ENCODE measurements at places on chromosomes 5 and 9. TPM values are rescaled to one million over a fixed set of nuclear protein-coding genes. Genes with fewer than 3 reads are reported as not detected.

The MSMP gene
- total RNA-seq = not detected

The PDCD1LG2 gene
- 8.8 TPM for total RNA-seq

The FSD1L gene
- total RNA-seq = 7.0 TPM

The PCDHA3 gene
- 1.1 TPM for total RNA-seq

The MEGF10 gene
- total RNA-seq = 19.5 TPM

The SLC6A19 gene
- total RNA-seq = not detected

The OBP2B gene
- not detected for total RNA-seq

The IL13 gene
- total RNA-seq = not detected

The GPR150 gene
- not detected for total RNA-seq

The PCDHGC5 gene
- total RNA-seq = 10.9 TPM

The ENTPD8 gene
- 0.11 TPM for total RNA-seq

The SLC34A3 gene
- 0.09 TPM for total RNA-seq

The FNBP1 gene
- total RNA-seq = 60.9 TPM

The ZNF474 gene
- total RNA-seq = 0.45 TPM

The SLC6A7 gene
- not detected for total RNA-seq

The SLC4A9 gene
- not detected for total RNA-seq

The OTULINL gene
- 2.8 TPM for total RNA-seq

The EIF4EBP3 gene
- total RNA-seq = 3.6 TPM

The LHX6 gene
- total RNA-seq = 0.53 TPM

The CDK5RAP2 gene
- 26.6 TPM for total RNA-seq

The SARDH gene
- 3.7 TPM for total RNA-seq

The MEF2C gene
- 20.5 TPM for total RNA-seq

The NRG2 gene
- 0.54 TPM for total RNA-seq

The LIFR gene
- 20.3 TPM for total RNA-seq

The BSPRY gene
- not detected for total RNA-seq

The FGF1 gene
- total RNA-seq = 42.2 TPM

The ACSL6 gene
- not detected for total RNA-seq

The ZNF658 gene
- 2.5 TPM for total RNA-seq

The COL15A1 gene
- total RNA-seq = 5.6 TPM

The MYOZ3 gene
- total RNA-seq = 5.5 TPM

The WASHC1 gene
- 11.4 TPM for total RNA-seq

The CCDC152 gene
- total RNA-seq = 1.2 TPM

The P4HA2 gene
- total RNA-seq = 214 TPM
